Activated CD4-positive, alpha-beta T cell treated with anti-CD3 and anti-CD28 coated beads, Interleukin-2, amount 10 ng/mL, durations not matched to agents 7 days and 5 days (primary cell): ENCODE measurements at places on chromosomes 4 and X. TPM values are rescaled to one million over a fixed set of nuclear protein-coding genes. Genes with fewer than 3 reads are reported as not detected.

DNA sequence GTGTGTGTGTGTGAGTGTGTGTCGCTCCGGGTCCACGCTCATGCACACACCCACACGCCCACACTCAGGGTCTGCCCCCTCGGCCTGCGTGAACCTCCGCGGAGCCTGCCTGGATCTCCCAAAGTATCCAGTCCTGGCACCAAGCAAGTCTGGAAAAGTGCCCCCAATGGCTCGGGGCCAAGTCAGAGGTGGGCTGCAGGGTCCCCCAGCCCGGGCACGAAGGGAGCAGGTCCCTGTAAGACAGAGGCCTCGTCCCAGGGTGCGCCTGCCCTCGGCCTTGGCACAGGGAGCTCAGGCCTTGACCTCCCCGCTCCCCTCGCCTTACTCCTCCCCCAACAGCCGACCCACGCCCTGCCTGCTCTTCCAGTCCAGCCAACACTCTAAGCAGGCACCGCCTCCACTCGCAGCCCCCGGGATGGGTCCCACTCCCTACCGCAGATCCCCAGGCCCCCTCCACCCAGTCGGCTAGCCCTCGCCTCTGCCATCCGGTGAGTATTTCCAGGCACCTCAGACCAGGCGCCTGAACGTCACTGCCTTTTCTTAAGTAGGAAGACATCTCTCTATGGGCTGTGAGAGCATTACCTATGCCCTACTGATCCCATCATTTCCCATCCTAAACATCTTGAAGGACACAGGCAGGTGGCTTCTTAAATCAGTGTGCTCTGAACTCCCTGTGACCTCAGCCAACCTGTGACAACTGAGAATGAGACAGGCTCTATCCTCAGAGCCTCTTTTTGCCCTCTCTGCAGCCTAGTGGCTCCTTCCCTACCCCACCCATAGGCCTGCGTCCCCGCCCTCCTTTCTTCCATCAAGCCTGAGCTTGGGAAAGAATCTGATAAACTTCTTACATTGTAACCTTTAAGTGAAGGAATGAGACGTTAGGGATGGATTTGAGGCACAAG, 704 bp downstream of the FAM114A1 start:
- DNase-seq: no peak

- no peak for DNase-seq
These were observed 6.7 kb downstream of the ELF4 start for GRCh38 chrX:130103605-130104004.

DNA sequence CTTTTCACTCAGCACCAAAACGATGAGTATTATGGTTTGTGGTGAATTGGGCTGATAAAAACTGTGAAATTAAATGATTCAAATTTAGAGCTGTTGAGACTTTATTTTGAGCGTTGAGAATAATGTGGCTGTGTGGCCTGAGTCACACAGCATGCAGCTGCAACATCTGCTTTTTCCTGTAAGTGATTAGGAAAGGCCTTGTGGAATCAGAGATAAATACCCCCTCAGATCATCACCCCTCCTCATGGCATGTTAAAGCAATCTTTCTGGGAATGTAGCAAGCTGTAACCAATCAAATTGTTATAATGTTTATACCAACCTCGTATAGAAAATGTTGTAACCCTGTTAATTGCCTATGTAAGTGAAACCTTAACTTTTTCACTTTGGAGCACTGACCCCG, 90.0 kb upstream of the GRPR start:
- DNase-seq: no peak

DNA sequence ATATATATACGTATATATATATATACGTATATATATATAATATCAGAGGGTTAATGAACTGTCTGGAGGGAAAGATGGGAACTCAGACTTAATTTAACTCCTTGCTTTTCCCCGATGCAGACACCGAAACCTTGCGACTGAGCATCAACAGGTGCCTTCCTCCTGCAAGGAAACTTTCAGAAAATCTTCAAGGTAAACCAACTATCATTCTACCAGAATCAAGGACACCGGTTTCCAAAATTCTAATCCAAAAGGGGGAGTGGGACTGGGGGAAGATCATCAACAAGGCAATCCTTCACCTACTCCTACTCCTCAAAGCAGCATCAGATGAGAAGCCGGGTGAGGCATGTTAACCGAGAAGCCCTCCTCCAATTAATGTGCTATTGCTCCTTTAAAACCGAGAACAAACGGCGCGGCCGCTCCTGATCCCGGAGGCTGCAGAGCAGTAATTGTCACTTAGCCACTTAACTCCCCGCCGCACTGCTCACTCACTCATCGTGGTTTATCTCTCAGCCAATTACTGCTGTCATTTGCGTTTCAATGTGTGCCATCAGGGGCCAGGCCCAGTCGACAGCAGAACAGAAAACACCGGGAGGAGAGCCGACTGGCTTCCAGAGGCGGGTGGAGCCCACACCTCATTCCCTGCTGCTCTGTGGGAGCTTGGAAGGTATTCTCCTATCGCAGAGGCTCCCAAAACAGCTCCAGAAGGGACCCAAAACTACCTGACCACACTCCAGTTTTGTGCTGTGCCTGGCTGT, 61.7 kb downstream of the MAML3 start:
- no peak for DNase-seq

- DNase-seq: no peak
These were observed 8.9 kb downstream of the CHIC2 start for GRCh38 chr4:54055494-54055893.

- DNase-seq: no peak
These were observed 67.6 kb downstream of the PJA1 start for GRCh38 chrX:69097451-69098236.

- DNase-seq: no peak
These were observed 1614.4 kb downstream of the PCDH19 start for GRCh38 chrX:98795636-98796035.

GRCh38 chr4:61877266-61877665, 677.1 kb downstream of the ADGRL3 start:
- no peak for DNase-seq

DNA sequence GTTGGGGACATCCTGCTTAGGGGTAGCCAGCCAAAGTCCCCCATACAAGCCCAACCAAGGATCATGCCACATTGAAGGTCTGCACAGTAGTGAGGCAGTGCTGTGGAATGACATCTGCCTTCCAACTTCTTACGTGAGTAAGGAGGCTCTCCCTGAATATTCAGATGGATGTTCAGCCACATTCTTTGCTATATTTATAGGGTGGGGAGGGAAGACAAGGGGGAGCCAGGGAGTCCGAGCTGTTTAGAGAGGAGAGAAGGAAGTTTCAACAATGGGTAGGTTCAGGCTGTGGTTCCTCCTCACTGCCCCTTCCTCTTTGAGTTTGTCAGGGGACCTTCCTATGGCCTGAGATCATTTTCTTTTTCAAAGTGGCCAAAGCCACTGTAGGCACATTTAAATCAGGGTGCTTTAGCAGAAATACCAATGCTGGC, 29.8 kb downstream of the MSN start:
- no peak for DNase-seq

DNA sequence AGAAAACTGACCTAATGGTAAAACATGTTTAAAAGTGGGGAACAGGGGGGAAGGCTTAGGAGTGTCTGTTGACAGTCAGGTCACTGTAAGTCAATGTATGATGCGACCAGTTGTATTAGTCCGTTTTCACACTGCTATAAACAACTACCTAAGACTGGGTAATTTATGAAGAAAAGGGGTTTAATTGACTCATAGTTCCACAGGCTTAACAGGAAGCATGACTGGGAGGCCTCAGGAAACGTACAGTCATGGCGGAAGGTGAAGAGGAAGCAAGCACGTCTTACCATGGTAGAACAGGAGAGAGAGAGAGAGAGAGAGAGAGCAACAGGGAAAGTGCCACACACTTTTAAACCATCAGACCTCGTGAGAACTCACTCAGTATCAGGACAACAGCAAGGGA, 13.0 kb upstream of the PLAC1 start:
- no peak for DNase-seq

DNA sequence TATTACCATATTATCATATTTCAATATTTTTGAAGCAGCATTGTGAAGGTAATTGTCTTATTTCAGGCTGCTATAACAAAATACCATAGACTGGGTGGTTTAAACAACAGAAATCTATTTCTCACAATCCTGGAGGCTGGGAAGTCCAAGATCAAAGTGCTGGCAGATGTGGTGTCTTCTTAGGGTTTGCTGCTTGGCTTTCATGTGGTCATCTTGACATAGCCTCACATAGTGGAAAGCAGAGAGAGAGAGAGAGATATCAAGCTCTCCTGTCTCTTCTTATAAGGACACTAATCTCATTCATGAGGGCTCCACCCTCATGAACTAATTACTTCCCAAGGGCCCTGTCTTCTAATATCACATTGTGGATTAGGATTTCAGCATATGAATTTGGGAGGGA, 119.7 kb upstream of the NUDT6 start:
- DNase-seq: no peak

DNA sequence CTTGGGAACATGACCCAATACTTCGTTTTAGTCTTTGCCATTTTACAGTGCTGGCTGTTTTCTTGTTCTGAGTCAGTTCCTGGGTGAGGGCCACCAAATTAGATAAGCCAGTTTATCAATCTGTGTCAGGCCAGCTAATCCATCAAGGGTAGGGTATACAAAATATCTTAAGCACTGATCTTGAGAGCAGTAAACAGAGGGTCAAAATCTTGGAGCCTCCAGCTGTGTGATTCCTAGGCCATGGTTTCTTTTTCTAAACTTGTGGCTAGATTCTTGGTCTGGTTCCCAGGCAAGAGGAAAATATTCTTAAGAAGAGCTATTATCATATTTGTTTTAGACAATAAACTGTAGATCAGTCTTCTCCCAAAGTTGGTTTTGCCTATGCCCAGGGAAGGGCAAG, 1396.6 kb upstream of the PABPC4L start:
- DNase-seq: no peak

DNA sequence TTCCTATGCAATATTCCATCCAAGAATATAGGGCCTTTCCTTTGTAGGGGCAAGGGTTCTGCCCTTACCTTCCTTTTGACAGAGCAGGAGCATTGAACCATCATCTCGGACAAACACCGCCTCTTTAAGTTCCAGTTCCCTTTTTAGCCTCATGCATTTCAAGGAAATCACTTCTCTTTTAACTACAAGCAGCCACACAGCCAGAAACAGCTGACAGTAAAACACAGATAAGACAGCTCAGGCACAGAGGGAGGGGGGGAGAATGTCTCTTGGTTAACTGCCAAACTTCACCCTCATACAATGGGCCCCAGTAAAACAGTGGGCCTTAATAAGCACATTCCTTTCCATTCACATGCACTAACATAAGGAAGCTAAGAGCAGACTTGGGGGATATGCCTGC, 648.3 kb downstream of the GABRG1 start:
- no peak for DNase-seq

The NAP1L5 gene
- total RNA-seq: 4.3 TPM

The STPG2 gene
- total RNA-seq: not detected

The RAB33A gene
- total RNA-seq: 21.2 TPM

The SSX4 gene
- total RNA-seq: not detected

The PDE6B gene
- 15.9 TPM for total RNA-seq
